ENCODE measurements at places on chromosomes 11 and 22.
A peak's percentile ranks its signal among the peaks of the same experiment; 100 is the strongest.

- DNase-seq = no peak
Measured at GRCh38 chr22:26322179-26322905, 106.7 kb upstream of the ASPHD2 start.

DNA sequence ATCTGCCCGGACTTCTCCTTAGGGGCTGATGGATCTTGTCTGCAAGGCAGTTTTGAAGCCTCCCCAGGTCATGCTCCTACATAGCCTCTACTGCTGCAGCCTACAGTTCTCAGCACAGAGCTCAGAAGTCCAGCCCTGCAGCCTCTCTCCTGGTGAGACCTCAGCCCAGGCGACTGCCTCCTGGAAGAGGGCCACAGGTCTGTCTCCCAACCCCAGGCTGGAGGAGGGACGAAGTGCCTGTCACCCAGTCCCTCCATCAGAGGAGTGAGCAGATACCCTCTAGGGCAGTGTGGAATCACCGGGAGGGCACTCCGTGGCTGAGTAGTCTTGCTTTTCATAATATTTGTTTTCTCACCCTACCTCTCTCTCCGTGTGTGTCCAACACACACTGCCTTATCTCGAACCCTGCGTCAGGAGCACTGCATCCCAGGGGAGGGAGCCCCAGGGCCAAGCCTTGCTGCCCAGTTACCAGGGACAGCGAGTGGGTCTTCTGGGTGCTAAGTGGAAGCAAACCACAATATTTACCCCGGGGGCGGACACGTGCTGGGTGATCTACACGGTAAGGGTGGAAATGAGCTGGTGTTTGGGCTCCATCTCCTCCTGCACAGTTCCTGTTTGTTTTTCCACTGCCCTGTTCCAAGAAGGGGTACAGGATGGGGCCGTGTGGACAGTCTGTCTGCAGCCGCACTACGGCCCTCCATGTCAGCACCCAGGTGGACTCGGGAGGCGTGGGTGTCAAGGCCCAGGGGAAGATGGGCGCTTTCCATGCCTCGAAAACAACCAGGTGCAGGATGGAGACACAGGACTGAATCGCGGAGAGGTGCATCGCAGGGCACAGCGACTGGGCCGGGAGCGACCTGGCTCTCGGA is 133.7 kb upstream of the HSD17B12 start:
- DNase-seq = no peak

DNA sequence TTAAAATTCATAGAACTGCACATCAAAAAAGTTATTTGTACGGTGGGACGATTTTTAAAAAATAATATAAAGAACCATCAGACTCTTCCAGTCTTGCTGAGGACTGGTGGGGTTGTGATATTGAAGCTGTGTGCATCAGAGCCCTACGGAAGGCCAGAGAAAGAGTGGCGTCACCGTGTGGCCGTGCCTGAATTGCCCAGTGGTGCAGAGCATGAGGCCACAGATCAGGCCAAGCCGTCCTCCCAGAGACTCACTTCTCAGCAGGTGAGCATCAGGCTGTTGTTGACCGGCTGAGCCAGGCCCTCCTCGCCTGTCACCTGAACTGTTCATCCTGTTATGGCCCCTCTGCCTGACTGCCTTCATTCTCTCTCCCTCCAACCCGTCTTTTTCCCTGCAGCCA is 1013.9 kb downstream of the TBC1D22A start:
- no peak for DNase-seq

DNA sequence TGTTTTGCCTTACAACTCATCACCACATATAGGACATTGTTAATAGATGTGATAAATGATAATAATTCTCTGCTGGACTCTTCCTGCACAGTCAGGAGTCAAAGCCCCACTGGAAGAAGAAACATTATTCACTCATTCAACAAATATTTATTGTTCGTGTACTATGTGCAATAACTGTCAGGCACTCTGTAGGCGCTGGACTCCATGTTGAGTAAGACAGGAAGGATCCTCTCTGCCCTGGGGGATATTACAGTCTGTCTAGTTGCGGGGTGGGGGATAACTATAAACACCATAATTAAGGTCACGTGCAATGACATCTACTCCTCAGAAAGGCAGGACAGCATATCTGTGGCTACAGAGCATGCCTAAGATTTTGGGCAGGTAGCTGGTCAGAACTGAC is 281.1 kb downstream of the FAT3 start:
- DNase-seq = no peak

GRCh38 chr11:128480066-128480465 is 107.3 kb downstream of the ETS1 start:
- no peak for DNase-seq

DNA sequence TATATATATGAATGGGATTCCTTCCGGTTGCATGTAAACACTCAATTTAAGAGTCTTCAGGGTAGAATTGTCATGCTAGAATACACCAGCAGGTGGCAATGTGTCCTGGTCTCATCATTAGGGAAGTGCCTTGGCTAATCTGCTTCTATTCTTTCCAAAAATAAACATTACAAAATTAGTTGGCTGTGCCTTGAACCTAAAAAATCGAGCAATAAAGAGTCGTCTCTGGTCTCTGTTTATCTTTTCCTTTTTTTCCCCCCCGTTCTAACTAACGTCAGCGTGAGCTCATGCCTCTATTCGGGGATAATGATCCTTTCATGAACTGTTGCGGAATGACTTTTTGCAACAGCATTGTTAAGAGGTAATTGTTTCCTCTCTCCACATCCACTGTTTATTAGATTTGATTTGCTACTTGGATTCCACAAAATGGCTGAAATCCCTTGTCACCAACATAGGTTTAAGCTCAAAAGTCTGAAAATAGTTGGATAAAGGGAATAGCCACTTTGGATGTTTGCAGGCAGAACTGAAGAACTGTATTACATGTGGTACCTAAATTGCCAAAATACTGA is 1.2 kb upstream of the ARHGEF12 start:
- DNase-seq = peak; percentile 86

GRCh38 chr11:92380882-92381281 is 156.3 kb downstream of the FAT3 start:
- no peak for DNase-seq

GRCh38 chr11:79182794-79183193 is 258.0 kb downstream of the TENM4 start:
- no peak for DNase-seq

GRCh38 chr11:25483915-25484635 is 847.9 kb upstream of the ANO3 start:
- DNase-seq = no peak

- DNase-seq = no peak
Measured at GRCh38 chr22:44246615-44247326, 66.0 kb downstream of the SHISAL1 start.

DNA sequence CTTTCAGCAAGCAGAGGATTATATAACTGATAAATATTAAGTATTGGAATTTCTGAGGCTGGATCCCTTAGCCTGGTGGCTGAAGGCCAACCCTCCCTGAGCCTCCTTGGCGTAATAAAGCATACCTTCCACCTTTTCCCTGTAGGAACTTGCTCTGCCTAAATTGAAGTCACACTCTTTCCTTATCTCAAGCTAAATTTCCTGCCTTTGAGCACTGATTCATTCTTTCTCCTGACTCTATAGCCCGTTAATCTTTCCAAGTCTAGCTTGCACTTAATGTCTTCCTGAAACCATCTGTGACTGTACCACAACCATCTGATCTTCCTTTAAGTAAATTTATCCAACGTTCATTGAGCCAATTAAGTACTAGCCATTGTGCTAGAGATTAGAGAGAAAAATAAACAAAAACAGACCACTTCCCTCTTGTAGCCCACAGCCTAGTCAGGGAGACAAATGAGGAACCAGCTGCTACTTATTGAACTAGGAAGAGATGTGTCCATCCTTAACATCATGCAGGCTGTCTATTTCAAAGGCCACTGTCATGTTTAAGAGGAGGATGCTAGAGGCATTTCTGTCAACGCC is 62.9 kb downstream of the GRK3 start:
- no peak for DNase-seq

DNA sequence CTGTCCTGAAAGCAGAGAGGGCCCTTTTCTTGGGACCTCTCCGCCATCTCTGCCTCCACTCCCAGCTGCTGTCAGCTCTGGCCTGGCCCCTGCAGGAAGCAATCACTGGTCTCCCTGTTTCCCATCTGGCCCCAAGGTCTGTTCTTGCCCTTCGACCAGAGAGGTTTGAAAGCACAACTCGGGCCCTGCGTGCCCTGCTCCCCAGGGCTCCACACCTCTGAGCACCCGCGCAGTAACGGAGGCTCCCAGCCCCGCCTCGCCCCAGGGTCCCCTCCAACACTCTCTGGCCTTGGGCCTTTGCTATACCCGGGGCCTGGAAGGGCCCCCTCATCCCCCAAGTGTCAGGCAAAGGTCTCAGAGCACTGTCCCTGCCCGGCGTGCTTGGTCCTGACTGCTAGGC is 7.8 kb upstream of the CD81 start:
- DNase-seq = no peak

DNA sequence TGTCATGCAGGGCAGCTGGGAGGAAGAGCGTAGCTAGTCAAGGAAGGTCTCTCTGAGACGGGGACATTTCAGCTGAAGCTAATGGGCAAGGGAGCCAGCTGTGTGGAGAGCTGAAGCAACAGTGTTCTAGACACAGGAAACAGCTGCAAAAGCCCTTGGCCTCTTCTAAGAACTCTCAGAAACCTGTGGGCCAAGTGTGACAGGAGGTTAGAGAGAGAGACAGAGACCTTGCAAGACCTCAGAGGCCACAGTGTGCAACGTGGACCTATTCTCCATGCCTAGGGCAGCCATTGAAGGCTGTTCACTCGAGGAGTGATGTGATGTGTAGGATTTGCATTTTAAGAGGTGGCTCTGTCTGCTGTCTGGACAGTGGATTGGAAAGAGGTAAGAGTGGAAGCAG is 48.7 kb upstream of the TNRC6B start:
- DNase-seq = no peak

- DNase-seq = no peak
Measured at GRCh38 chr11:8698379-8698851, 15.8 kb downstream of the RPL27A start.

GRCh38 chr11:92267968-92268367 is 43.4 kb downstream of the FAT3 start:
- no peak for DNase-seq

- no peak for DNase-seq
Measured at GRCh38 chr11:19753451-19754106, 40.9 kb downstream of the NAV2 start.

DNA sequence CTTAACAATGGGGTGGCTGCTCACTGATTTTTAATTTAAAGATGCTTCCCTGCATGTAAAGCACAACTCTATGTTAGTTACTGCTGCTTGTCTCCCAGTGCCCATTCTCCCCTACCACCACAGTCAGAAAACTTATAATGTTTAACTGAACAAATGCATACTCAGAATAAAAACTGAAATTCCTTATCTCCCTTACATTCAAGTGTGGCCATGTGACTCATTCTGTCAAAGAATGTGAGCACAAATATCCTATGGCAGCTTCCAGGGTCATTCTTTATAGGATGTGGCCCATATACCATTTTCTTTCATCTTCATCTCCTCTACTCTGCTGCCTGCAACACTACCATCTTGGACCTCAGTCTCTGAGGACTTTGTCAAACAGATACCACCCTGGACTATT is 374.8 kb downstream of the DYNC2H1 start:
- DNase-seq = no peak

GRCh38 chr11:126897430-126897829 is 103.1 kb downstream of the KIRREL3 start:
- no peak for DNase-seq

- DNase-seq = no peak
Measured at GRCh38 chr11:102552447-102553194, 22.1 kb upstream of the MMP7 start.

- no peak for DNase-seq
Measured at GRCh38 chr11:59555601-59556114, 44.3 kb downstream of the OR4D9 start.

DNA sequence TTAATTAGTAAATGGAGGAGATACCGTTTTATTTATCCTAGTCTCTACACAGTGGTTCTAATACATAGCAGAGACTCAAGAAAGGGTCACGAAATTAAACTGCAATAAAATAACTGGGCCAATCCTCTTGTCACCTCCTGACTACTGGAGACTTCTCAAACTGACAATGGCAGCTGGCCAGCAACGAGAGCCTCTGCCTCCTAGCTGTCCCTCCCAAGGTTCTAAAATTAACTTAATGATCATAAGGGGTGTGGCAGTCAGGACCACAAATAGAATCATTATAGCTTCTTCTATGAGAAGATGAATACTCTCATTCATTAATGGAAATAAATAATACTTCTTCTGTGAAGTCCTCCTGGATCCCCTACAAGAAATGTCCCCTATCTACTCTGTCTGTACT is 63.8 kb upstream of the APOA1 start:
- DNase-seq = no peak

- no peak for DNase-seq
Measured at GRCh38 chr22:44574057-44574639, 76.1 kb upstream of the RTL6 start.

DNA sequence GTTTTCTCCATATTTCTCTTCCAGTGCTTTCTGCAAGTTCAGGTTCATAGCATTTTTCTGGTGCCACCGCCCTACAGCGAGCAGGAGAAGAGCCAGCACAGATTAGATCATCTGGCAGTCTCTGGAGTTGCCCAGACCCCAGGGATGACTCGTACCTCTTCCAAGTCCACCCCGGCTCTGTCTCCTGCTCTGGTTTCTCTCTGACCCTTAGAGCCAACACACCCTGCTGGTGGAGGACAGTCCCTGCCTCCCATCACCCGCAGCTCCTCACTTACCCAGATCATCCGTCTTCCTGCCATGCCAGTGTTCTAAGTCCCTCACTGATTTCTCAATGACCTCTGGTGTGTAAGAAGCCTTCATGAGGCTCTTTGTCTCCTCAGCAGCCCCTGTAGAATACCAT is 28.0 kb downstream of the TST start:
- no peak for DNase-seq

GRCh38 chr22:17816649-17817048 is 42.4 kb upstream of the BID start:
- no peak for DNase-seq

DNA sequence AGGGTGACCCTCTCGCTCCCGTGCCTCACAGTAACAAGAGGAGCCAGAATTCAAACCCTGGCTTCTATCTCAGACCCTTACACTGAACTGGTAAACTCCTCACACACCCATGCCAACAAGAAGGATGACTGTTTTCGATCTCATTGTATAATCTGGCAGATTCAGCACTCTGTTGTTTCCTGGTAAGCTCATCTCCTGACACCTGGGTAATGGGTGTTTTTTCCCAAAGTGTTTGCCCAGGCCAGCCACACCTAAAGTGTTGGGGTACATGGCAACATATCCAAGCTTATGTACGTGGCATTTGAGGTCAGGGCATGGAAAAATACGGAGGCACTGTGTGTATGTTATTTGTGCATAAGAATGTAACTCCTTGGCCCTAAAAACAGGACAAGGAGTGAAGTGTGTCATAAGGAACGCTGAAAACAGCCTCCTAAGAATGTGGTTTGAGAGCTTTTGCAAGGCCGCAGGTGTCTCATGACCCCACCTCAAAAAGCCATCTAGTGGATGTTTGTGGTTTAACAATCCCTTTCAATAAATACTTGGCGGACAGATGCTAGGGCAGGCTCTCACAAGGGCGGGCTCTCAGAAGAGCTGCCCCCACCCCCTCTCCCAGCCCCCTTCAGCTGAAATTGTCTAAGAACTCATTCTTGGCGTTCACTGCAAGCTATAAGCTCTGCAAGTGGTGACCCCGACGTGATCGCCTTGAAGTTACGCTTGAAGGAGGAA is at the start of gene MS4A15:
Gene MS4A15, plus strand, starts transcription at position 561 of the 726 bp plus-strand sequence. CDS start 6,867 bp downstream, outside the sequence.
- DNase-seq = no peak

- DNase-seq = no peak
Measured at GRCh38 chr22:20173772-20174171, 22.9 kb upstream of the CCDC188 start.

- no peak for DNase-seq
Measured at GRCh38 chr11:121814962-121815361, 301.1 kb downstream of the BLID start.

- no peak for DNase-seq
Measured at GRCh38 chr22:34797826-34798225, 268.1 kb upstream of the ISX start.

- DNase-seq = no peak
Measured at GRCh38 chr11:33730716-33731115, 5.5 kb downstream of the CD59 start.

All from hematopoietic multipotent progenitor cell treated with erythropoietin and hydrocortisone succinate and interleukin-3 and kit ligand, for 15 days (in vitro differentiated cells).